ENCODE measurements at places on chromosomes 11 and 22. TPM values are rescaled to one million over a fixed set of nuclear protein-coding genes. Genes with fewer than 3 reads are reported as not detected.

The CRYBB2 gene
- not detected for total RNA-seq

DNA sequence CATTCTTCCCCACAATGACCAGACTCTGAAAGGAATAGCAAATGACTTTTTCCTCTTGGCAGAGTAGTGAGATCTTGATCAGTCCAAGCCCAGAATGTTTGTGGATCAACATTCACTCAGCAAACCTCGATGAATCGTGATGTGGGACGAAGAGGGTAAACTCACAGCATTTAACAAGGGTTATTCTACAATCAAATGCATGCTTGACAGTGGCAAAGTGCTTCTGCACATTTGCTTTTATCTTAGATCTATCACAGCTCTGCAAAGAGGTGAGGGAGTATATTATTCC lies 31.8 kb downstream of the TMPRSS5 start:
- H3K4me1 ChIP-seq = no peaks in the 10 kb centered on the region
- no peaks in the 10 kb centered on the region for H3K27me3 ChIP-seq
- no peak overlapping the region for H3K27ac ChIP-seq
- DNase-seq = no peak
- H3K36me3 ChIP-seq = no peaks in the 10 kb centered on the region
- H3K4me3 ChIP-seq = no peak overlapping the region

DNA sequence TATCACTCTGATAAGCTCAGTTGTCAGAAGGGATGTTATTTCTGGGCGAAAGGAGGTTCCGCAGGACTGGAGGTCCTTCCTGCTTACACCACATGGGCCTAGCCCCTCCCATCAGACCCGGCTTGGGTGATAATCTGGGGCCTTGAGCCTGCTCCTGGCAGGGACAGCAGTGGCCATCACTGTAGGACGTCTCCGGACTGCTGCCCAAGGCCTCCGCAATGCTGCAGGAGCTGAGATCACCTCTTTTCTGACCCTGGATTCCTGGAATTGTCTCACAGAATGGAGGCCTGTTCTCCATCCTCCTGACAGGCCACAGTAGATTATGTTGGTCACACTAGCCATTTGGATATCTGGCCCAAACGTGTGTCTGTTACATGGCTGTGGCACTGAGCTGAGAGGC lies 9.2 kb upstream of the BIK start:
- H3K4me1 ChIP-seq = no peaks in the 10 kb centered on the region
- no peak overlapping the region for H3K27ac ChIP-seq
- no peak overlapping the region for H3K4me3 ChIP-seq
- DNase-seq = no peak
- H3K36me3 ChIP-seq = no peaks in the 10 kb centered on the region

DNA sequence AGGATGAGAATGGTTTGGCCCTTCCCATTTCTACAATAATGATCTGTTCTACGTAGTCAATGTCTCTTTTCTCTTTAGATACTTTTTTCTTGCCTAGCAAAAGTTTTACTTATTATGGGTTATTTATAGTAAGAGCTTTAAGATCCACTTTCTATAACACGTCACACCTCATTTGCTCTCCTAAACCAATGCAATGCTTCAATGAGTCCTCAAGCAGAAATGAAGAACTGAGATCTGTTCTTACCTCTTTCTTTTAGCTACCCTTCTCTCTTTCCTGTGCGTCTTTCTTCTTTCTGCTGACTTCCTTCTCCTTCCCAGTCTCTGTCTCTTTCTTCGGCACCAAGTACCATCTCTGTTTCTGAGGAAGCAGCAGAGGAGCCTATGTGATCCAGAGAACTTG lies 61.8 kb downstream of the SNX19 start:
- no peaks in the 10 kb centered on the region for H3K27me3 ChIP-seq
- no peak overlapping the region for H3K4me3 ChIP-seq
- no peaks in the 10 kb centered on the region for H3K4me1 ChIP-seq

- no peak overlapping the region for H3K4me3 ChIP-seq
- H3K27ac ChIP-seq = no peak overlapping the region
- no peaks in the 10 kb centered on the region for H3K36me3 ChIP-seq
- H3K27me3 ChIP-seq = no peaks in the 10 kb centered on the region
Observed at GRCh38 chr22:27715106-27715505, 86.5 kb downstream of the MN1 start.

DNA sequence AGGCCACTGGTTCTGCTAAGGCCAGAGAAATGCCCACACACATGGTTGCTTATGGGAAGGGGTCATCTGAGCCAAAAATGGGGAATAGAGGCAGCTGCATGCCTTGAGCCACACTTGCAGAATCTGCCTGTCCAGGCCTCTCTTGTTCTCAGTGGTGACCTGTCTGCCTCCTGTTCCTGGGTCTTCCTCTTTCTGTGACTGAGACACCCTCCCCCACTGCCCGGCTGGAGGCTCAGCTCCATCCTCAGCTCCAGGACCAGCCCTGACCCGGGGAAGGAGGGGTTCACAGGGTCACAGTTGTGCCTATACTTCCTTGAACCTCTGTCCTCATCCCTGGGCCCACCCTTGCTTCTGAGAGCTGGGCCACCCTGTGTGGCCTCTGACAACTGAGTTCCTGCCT lies 52.3 kb downstream of the CSF2RB start:
- H3K4me3 ChIP-seq = no peak overlapping the region
- DNase-seq = no peak
- H3K4me1 ChIP-seq = peaks cover 10% of the 10 kb centered on the region
- no peaks in the 10 kb centered on the region for H3K27me3 ChIP-seq

- no peak overlapping the region for H3K27ac ChIP-seq
- no peak overlapping the region for H3K4me3 ChIP-seq
- H3K36me3 ChIP-seq = no peaks in the 10 kb centered on the region
Observed at GRCh38 chr11:98701541-98701940, 319.2 kb upstream of the CNTN5 start.

The ANO9 gene
- 0.16 TPM for total RNA-seq

DNA sequence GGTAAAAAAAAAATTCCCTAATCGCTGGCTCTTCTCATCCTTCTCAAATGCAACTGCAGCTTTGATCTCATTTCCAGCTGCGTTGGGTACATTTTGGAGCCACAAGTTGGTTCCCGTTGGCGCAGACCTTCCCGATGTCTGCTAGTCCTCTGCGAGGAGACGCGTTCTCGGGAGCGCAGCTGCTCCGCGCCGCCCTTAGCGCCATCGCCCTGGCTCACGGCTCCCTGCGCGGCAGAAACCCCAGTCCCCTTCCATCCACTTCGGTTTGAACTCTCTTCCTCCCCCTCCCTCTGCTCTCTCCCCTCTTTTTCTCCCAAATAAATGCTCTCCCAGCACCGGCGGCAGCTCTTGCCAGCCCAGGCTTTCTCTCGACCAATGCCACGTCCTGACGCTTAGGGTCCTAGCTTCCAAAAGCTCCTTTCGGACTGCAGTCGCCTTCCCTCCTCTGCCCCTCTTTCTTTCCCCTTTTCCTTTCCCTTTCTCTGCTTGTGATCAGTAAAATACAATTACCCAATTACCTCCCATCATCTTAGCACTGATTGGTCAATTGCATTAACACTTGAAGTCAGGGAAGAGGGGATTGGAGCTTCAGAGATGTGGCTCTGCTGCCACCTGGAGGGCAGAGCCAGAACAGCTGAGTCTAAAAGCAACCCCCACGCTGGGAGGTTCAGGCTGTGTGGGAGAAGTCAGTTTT lies 1165.7 kb downstream of the LRRC4C start:
- peak overlapping the region; percentile 67 for H3K27ac ChIP-seq
- H3K4me3 ChIP-seq = peak overlapping the region; percentile 49
- H3K36me3 ChIP-seq = no peaks in the 10 kb centered on the region
- no peaks in the 10 kb centered on the region for H3K27me3 ChIP-seq

The SNX15 gene
- 27.6 TPM for total RNA-seq

The KCNQ1OT1 gene
- total RNA-seq = 3.6 TPM

The TUB gene
- 15.8 TPM for total RNA-seq

GRCh38 chr11:62513626-62514025 lies 33.0 kb downstream of the AHNAK start:
- no peak overlapping the region for H3K4me3 ChIP-seq
- H3K27me3 ChIP-seq = no peaks in the 10 kb centered on the region
- peaks cover 29% of the 10 kb centered on the region for H3K36me3 ChIP-seq
- peak overlapping the region; percentile 83 for H3K27ac ChIP-seq
- H3K4me1 ChIP-seq = peaks cover 55% of the 10 kb centered on the region

The ANGPTL5 gene
- total RNA-seq = not detected

The VSIG10L2 gene
- not detected for total RNA-seq

The MFRP gene
- total RNA-seq = not detected

DNA sequence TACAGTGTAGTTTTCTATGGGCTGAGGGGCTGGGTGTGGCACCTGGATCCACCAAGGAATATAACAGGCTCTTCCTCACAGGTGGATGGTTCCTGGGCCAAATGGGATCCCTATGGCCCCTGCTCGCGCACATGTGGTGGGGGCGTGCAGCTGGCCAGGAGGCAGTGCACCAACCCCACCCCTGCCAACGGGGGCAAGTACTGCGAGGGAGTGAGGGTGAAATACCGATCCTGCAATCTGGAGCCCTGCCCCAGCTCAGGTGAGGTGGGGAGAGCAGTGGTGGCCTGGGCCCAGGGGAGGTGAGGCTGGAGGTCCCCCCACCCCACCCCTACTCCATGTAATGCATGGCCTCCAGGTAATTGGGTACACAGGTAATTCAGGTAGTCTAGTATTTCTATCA lies 20.7 kb downstream of the ADAMTS15 start:
- H3K36me3 ChIP-seq = no peaks in the 10 kb centered on the region
- no peaks in the 10 kb centered on the region for H3K4me1 ChIP-seq
- DNase-seq = no peak
- no peak overlapping the region for H3K4me3 ChIP-seq
- H3K27ac ChIP-seq = no peak overlapping the region

The SDHAF2 gene
- total RNA-seq = 65.3 TPM

- peaks cover 27% of the 10 kb centered on the region for H3K4me1 ChIP-seq
- DNase-seq = no peak
- H3K27ac ChIP-seq = no peak overlapping the region
Observed at GRCh38 chr11:58629857-58630256, 7.4 kb downstream of the CNTF start.

GRCh38 chr11:113202431-113202830 lies 112.0 kb upstream of the TTC12 start:
- no peak overlapping the region for H3K4me3 ChIP-seq
- H3K36me3 ChIP-seq = no peaks in the 10 kb centered on the region
- no peaks in the 10 kb centered on the region for H3K27me3 ChIP-seq
- H3K4me1 ChIP-seq = peaks cover 13% of the 10 kb centered on the region
- H3K27ac ChIP-seq = no peak overlapping the region

The NLRP6 gene
- 0.33 TPM for total RNA-seq

The GAL3ST3 gene
- not detected for total RNA-seq

GRCh38 chr22:27298332-27298731 lies 503.2 kb downstream of the MN1 start:
- no peaks in the 10 kb centered on the region for H3K4me1 ChIP-seq
- DNase-seq = no peak
- H3K27ac ChIP-seq = no peak overlapping the region
- H3K27me3 ChIP-seq = peaks cover 11% of the 10 kb centered on the region
- no peak overlapping the region for H3K4me3 ChIP-seq
- H3K36me3 ChIP-seq = no peaks in the 10 kb centered on the region

The C11orf65 gene
- total RNA-seq = 1.1 TPM

The MS4A3 gene
- not detected for total RNA-seq

GRCh38 chr11:131823772-131824171 lies 453.4 kb downstream of the NTM start:
- no peaks in the 10 kb centered on the region for H3K27me3 ChIP-seq
- H3K27ac ChIP-seq = no peak overlapping the region
- no peaks in the 10 kb centered on the region for H3K4me1 ChIP-seq

GRCh38 chr11:15204711-15205110 lies 90.0 kb downstream of the INSC start:
- H3K4me1 ChIP-seq = peaks cover 11% of the 10 kb centered on the region
- H3K27ac ChIP-seq = no peak overlapping the region
- H3K4me3 ChIP-seq = no peak overlapping the region
- H3K27me3 ChIP-seq = no peaks in the 10 kb centered on the region
- no peak for DNase-seq

DNA sequence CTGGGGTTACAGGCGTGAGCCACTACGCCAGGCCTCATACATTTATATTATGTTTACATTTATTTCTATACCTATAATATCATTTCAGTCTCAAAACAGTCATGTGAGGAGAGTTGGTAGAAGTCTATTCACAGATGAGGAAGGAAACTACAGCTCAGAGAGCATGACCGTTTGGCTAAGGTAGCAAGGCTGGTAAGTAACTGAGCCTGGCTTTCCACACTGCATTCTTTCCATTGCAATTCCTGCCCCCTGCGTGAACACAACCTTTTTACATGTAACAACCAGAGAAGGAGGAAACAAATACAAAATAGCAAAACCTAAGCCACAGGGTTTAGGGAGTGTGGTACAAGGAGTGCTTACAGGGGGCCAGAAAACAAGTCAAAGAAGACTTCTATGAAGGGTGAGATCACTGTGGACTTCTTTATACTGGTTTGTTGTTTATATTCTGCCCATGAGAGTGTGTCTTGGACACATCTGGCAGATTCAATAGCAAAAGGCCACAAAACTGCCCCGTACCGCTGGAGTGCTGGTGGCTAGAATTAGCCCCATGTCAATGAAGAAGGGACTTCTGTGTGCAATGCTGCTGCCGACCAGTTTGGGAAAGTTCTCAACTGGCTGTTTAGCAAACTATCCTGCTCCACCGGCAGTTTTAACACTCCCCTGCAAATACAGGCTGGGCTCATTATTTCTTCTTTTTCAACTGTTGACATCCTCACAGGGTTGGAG lies 19.0 kb downstream of the MICAL3 start:
- H3K4me1 ChIP-seq = peaks cover 26% of the 10 kb centered on the region
- no peaks in the 10 kb centered on the region for H3K36me3 ChIP-seq
- H3K4me3 ChIP-seq = no peak overlapping the region
- H3K27me3 ChIP-seq = no peaks in the 10 kb centered on the region
- H3K27ac ChIP-seq = peak overlapping the region; percentile 65

The CARD10 gene
- 2.8 TPM for total RNA-seq

DNA sequence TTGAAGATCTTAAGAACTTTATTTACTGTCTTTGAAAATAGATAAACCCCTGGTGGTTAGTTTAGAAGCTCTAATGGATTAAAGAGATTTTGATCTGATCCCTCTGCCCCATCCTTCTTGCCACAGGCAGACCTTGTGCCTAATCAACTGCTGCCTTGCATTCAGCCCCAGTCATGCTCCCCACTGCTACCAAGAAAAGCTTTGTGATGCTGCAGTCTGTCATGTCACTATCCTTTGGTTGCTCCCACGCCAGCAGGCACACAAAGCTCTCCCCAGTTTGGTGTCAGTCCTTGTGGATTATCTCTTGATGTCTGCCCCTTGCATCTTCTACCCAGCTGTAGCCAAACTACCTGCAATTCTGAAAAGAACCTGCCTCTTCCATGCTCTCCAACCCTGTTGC lies 112.2 kb downstream of the MTNR1B start:
- no peaks in the 10 kb centered on the region for H3K36me3 ChIP-seq
- DNase-seq = no peak
- no peaks in the 10 kb centered on the region for H3K4me1 ChIP-seq
- no peaks in the 10 kb centered on the region for H3K27me3 ChIP-seq
- H3K27ac ChIP-seq = no peak overlapping the region

DNA sequence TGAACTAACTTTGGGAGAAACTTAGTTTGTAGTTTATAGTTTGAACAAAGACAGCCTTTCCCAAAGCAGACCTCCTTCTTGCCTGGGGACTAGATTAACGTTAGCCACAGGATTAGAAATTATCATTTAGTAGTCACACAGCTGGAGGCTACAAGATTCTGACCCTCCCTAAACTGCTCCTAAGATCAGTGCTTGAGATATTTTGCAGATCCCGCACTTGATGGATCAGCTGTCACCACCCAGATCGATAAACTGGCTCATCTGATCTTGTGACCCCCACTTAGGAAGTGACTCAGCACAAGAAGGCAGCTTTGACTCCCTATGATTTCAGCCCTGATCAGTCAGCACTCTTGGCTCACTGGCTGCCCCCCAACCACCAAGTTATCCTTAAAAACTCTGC lies 1.6 kb downstream of the SLC22A24 start:
- no peak overlapping the region for H3K4me3 ChIP-seq
- H3K27ac ChIP-seq = no peak overlapping the region
- no peaks in the 10 kb centered on the region for H3K4me1 ChIP-seq
- H3K27me3 ChIP-seq = no peaks in the 10 kb centered on the region
- no peak for DNase-seq

The UPK3A gene
- total RNA-seq = not detected
